ENCODE measurements at places on chromosomes 3 and 15.
A peak's percentile ranks its signal among the peaks of the same experiment; 100 is the strongest.

GRCh38 chr15:60243769-60244168 is 154.0 kb downstream of the ANXA2 start:
- no peak for DNase-seq

GRCh38 chr3:83065851-83066460 is 1304.5 kb upstream of the GBE1 start:
- DNase-seq: no peak

GRCh38 chr3:81439108-81439507 is 322.3 kb downstream of the GBE1 start:
- DNase-seq: no peak

- DNase-seq: no peak
Measured at GRCh38 chr15:85282504-85283115, 97.8 kb upstream of the AKAP13 start.

GRCh38 chr3:148466143-148466542 is 231.6 kb upstream of the AGTR1 start:
- no peak for DNase-seq

- peak; percentile 56 for DNase-seq
Measured at GRCh38 chr3:23162934-23163333, 40.2 kb upstream of the UBE2E2 start.

DNA sequence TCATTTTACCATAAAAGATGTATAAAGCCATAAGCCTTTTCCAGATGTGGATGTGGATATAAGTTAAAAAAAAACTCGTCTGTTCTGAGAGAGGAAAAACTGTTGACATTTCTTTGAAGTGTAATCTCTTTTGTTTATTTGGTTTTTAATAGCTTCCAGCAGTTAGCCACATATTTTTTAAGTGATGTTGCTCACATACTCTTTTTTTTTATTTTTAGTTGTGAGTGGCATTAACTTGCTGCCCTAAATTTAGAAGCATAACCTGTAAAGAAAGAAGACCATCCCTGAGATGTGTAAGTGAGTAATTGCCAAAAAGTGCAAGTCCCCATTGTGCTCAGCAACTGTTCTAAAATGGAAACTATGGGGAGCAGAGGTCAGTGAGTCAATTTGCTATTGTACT is 415.9 kb upstream of the MDFIC2 start:
- DNase-seq: no peak

DNA sequence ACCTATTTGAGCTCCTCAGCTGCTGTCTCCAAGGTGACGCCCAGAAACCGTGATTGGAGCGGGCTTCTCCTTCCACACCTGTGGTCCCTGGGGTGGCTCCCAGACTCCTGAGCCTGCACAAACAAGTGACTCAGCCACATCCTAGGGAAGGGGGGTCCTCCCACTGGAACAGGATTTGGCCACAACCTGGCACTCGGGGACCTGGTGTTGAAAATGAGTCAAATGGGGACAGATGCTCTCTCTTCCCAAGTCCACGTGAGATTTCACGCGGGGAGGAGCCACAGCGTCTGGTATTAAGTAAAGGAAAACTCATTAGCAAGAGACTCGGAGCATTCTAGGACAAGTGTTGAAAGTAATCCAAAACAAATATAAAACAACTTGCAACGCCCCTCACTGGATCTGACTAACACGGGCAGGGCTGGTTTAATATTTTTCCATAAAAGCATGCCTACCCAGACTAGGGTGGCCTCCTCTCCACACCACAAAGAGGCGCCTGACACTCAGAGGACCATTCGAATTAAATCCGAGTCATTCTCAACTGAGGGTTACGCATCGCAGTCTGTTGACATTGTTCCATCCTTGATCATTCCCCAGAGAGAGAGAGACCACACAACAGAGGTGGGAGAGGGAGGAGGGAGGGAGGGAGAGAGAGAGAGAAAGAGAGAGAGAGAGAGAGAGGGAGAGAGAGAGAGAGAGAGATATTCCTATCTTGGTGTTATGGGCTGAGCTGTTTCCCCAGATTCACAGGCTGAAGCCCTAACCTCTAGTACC is 74.4 kb downstream of the MGLL start:
- no peak for DNase-seq

GRCh38 chr15:71518661-71519060 is 291.7 kb upstream of the NR2E3 start:
- DNase-seq: no peak

DNA sequence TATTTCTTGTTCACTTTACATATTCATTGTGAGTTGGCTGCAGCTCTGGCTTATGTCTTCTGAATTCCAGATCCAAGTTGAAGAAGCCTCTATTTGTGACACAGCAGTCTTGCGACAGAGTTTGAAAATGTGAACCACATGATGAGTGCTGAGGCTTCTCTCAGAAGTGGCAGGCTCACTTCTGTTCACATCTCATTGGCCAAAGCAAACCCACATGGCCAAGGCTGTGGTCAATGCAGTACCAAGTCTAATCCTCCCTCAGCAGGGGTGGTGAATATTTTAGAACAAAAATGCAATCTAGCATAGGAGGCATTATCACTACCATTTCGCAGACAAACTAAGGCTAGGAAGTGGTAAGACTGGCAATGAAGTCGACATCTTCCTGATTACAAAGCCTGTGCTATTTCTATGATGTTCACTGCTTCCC is 45.2 kb downstream of the CDCP1 start:
- DNase-seq: no peak

DNA sequence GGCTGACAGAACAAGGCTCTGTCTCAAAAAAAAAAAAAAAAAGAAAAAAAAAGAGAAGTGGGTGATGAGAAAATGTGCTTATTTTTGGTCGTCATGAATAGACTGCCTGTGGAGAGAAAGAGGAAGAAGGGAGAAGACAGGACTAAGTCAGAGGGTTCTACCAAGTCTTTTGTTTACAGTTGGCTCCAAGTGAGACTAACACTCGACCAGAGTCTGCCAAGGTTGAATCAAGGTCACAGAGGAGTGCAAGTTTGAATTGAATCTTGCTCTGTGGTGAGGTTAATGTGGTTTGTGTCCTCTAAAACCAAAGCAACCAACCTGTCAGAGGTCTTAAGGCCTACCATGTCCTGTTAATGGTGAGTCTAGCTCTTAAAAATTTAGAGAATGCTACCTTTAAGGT is 334.1 kb upstream of the GRM7 start:
- DNase-seq: no peak

DNA sequence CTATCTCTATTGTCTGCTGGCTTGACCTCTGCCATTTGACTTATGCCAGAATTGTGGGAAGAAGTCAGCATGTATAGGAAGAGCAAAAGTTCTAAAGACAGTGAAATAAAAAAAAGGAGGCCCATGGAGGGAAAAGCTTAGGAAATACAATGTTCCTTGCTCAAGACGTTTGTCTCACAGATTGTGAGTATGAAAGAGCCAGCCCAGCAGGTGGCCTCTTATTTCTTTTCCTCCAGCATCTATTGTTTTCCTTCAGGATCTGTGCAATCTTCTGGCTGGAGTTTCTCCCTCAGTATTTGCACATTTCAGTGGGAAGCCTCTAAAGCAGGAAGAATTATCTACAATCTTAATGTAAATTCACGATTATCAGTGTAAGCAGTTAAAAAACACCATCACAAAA is 43.7 kb downstream of the ZDHHC3 start:
- no peak for DNase-seq

DNA sequence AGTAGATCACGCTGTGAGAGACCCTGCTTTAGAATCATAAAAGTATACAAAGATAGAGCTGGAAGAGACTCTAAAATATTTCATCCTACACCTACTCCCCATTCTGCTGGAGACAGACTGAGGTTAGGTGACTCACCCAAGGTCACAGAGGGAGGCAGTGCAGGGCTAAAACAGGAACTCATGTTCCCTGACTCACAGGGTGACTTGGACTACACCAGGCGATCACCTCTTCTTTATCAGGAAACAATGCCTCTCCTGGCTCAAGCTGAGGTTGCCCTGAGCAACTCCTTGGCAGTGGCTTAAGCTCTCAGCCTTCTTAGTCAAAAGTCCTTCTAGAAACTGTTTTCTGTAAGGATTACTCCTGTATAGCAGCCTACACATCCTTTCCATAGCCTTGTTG is 26.4 kb upstream of the TNFAIP8L3 start:
- DNase-seq: no peak

- DNase-seq: no peak
Measured at GRCh38 chr3:120416868-120417267, 33.9 kb downstream of the FSTL1 start.

DNA sequence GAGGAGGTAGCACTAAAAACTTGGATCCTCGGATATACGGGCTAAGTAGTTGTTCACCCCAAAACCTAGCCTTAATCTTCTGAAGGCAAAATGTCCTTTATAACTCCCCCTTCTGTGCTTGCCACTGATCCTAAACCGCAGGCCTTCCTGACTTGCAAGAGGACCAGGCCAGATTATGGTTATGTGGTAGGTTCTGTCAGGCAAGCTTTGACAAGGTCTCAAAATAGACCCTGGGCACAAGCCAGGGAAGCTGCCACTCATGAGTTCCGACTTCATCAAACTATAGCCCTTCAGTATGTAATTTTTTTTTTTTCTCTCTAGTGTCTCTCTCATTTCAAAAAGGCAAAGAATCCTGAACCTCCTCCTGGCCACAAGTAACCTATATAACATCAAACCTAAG is 3.2 kb downstream of the LRRFIP2 start:
- DNase-seq: no peak

All from GM06990 (cell line).